ENCODE measurements at places on chromosomes 16 and 17.

GRCh38 chr17:48997827-48998586 lies 822 bp downstream of the IGF2BP1 start:
- DNase-seq: no peak

DNA sequence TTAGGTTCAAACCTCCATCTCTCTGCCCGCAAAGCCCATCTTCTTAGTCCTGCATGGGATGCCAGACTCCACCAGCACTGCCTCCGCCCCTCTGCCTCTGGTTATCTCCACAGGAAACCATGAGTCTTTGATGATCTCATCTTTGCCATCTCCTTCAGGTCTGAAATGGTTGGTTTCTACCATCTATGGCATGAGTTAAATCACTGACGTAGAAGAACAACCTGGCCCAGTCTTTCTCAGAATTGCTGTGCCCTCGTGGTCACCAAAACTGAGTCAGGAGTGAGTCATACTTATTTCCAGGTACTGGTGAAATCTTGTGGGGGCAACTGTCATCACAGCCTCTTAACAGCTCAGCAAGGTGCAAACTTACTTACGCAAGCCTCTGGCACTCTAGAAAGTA lies 468.7 kb upstream of the C16orf82 start:
- DNase-seq: no peak

GRCh38 chr17:27404676-27405075 lies 51.6 kb upstream of the KSR1 start:
- no peak for DNase-seq

- no peak for DNase-seq
These were observed 263.2 kb downstream of the TOX3 start for GRCh38 chr16:52283584-52284375.

DNA sequence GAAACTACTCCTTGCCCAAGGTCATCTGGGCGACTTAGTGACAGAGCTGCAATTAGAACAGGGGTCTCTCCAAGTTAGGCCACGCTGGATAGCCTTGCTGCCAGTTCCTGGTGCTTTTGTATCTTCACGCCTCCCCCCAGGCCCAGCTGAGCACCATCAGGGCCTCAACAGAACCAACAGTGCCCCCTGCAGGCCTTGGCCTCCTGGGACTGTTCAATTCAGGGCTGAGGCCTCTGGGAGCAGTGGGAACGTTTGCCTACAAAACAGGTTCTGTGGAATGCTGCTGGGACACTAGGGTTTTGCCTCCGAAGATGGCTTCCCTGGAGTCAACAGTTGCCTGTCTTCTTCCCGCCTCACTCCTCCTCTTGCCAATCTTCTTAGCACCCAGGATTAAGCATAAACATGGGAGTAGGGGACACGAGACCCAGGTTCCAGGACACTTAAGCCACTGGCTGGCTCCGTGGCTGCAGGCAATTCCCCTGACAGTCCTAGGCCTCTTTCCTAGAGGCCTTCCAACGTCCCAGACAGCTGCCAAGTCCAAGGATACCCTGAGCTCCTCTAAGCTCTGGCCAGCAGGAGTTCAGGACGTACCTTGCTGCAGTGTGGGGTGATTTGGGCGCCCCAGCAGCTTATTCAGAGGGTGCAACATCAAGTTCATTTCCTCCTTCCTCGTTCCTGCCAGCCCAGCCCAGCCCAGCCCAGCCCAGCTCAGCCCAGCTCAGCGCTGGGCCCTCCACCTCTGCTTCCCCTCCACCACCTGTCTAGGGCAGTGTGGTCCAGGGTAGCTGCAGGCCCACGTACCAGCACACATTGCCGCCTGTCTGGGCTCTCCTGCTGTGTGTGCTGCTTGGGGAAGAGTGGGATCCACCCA lies 246.6 kb upstream of the RPL38 start:
- no peak for DNase-seq

GRCh38 chr16:68093816-68094613 lies 8.8 kb downstream of the NFATC3 start:
- no peak for DNase-seq

- peak; percentile 78 for DNase-seq
These were observed 480 bp upstream of the MPRIP start for GRCh38 chr17:17041571-17042383.

DNA sequence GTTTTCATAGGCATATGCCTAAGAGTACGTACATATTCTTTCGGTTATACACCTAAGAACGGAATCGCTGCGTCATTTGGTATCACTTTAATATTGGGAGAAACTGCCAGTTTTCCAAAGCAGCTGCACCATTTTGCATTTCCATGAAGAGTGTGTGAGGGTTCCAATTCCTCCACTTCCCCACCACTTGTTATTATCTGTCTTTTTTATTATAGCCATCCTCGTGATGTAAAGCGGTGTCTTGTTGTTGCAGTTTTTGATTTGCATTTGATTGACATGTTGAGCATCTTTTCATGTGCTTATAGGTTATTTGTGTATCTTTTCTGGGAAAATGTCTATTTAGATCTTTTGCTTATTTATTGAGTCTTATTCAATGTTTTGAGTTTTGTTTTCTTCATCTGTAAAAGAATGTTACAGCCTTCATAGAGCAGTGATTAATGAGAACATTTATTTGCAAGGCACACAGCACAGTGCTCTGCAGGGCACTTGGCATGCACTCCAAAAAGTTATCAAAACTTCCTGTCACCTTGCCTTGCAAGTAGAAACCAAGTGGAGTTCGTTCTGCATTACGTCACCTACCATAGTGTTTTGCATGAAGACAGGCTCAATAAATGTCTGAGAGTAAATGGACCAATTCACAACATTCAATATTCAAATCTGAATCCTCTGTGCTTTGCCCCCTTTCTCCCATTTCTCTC lies 26.6 kb upstream of the ST6GALNAC1 start:
- DNase-seq: no peak

GRCh38 chr17:2872282-2872681 lies 76.0 kb downstream of the RAP1GAP2 start:
- no peak for DNase-seq

- no peak for DNase-seq
These were observed 7.8 kb downstream of the CDRT15 start for GRCh38 chr17:14228903-14229302.

DNA sequence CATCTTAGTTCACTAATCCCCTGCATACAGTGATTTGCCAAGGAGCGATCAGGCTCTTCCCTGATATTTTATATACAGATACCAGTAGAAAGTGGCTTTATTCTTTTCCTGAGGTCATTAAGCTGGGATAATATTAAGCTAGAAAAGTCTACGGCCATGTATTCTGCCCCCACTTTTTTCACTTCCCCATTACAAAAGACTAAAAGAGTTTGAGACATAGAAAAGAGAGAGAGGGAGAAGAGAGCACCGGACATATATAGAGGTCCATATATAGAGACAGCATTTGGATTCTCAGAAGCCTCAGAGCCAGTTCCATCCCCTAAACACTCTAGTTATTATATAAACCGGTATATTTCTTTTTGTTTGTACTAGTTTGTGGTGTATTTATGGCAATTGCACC lies 166.5 kb upstream of the ANKFN1 start:
- no peak for DNase-seq

GRCh38 chr17:61015966-61016365 lies 338.3 kb downstream of the BCAS3 start:
- DNase-seq: no peak

GRCh38 chr16:20871258-20871657 lies 28.9 kb downstream of the DCUN1D3 start:
- DNase-seq: no peak

GRCh38 chr17:2214929-2215615 lies 88.5 kb downstream of the SMG6 start:
- no peak for DNase-seq

GRCh38 chr16:28300327-28300726 lies 8.0 kb downstream of the SBK1 start:
- DNase-seq: no peak

- DNase-seq: no peak
These were observed 584 bp downstream of the PHOSPHO1 start for GRCh38 chr17:49229805-49230600.

DNA sequence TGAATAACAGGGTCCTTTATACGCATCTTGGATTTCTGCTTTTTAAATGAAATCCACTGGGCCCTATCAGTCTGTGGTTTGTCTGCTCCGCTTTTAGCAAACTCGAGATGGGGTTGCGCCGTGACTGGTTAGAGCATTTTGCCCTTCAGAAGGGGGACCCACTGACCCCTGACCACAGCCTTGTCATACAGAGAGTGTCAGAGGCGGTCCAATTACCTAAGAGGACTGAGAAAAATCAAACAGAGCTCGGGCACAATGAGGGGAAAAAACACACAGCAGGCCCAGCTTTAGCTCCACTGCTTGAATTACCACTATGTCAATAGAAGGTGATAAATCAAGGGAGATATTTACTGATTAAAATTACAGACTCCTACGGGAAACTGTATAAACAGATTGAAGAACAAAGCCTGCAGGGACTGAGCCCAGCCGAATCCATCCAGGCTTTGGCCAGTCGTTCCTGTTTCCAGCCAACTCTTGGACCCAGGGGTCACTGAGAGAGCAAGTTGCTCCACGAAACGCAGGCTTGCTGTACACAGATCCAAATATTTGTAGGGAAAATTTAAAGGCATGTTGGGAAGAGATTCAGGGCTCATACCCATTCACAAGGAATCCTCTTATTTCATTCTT lies 131.9 kb upstream of the ZFHX3 start:
- no peak for DNase-seq

DNA sequence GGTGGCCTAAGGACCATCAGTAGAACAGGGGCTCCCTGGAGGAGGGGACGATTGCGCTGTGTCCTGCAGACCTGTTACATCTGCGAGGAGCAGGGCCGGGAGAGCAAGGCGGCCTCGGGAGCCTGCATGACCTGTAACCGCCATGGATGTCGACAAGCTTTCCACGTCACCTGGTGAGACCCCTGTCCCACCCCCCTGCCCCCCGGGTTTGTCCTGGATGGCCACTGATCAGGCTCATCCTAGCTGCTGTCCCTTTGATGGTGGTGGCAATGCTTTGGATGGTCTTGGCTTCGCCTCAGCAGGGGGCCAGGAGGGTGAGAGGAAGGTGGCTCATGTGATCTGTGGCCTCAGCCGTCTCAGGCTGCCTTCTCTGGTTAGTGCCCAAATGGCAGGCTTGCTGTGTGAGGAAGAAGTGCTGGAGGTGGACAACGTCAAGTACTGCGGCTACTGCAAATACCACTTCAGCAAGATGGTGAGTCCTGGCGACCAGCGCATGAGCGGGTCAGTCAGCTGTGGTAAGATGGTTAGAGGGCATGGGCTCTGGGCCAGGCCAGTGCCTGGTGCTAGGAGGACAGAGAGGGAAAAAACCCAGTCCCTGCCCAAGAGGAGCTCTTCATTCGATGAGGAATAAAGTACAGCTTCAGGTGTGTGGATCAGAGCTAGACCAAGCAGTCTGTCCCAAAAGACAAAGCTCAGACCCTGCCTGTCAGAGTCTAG lies 4.2 kb downstream of the MLLT6 start:
- no peak for DNase-seq

DNA sequence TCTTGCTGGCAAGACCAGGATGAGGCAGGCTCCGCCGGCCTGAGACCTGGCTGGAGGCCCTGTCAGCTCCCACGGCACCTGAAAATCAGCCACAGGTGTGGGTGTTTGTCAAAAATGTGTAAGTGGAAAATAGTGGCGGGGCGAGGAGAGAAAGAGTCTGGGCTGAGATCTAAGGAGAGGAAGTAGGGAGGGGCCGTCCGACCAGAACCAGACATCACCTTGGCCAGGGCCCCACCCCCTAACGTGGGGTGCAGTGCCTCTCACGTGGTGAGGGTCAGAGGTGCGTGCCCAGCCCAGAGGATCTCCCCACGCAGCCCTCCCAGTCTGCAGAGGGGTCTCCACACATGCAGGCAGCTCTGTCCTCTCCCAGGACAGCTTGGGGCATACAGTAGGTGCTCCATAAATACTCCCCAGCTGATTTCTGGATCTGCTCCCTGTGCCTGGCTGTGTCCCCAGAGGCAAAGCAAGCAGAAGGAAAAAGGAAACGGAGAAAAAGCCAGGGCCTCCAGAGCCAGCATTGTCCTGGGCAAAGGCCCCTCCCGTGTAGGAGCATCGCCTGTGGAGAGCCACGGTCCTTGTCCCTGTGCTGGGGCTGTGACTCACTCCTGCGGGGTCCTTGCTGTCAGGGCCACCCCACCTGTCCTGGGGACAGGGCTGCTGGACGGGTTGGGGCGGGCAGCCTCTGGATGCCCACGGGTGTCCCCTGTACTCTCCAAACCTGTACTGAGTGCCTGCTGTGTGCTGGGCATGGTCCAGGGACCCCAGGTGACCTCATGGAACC lies 16.7 kb downstream of the ZFPM1 start:
- DNase-seq: no peak

GRCh38 chr16:638034-638543 lies 2.0 kb upstream of the METTL26 start:
- no peak for DNase-seq

DNA sequence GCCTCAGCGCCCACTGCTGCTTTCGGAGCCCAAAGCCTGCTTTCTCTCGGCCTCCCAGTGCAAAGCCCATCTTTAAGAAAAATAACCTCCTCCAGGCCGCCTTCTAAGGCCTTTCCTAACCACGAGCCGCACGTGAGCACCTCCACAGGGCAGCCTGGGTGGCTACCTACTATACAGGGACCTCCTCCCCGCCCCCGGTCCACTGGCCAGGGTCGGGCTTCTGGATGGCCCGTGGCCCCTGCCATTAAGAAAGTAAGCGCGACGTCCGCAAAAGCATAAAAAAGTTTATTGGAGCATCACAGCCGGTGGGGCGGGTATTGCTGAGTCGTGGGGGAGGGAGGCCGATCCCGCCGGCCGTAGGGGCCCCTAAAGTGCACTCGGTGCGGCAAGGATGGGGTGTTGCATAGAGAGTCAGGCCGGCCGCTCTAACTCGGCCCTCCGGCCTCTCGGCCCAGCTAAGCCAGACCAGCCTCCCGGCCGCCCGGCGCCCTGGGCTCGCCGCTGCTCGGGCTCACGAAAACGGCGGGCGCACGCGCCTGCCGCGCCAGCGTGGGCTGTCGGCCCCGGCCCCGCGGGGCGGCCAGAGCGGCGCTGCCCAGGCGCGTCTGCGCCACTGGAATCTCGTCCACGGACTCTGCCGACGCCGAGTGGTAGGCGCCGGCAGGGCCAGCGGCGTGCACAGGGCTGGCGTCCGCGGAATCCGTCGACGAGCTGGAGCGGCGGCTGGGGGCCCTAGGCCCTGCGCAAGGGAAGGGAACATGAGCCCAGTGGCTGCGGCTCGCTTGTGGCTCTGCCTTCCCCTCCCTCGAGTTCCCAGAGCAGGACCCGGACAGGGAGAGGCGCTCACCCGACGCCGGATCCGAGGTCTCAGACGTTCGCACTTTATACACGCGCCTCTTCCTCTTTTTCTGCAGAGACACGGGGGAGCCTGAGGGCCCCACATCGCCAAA lies 1.1 kb upstream of the TPPP3 start:
- no peak for DNase-seq

- no peak for DNase-seq
These were observed 5.4 kb downstream of the ALYREF start for GRCh38 chr17:81885869-81886548.

DNA sequence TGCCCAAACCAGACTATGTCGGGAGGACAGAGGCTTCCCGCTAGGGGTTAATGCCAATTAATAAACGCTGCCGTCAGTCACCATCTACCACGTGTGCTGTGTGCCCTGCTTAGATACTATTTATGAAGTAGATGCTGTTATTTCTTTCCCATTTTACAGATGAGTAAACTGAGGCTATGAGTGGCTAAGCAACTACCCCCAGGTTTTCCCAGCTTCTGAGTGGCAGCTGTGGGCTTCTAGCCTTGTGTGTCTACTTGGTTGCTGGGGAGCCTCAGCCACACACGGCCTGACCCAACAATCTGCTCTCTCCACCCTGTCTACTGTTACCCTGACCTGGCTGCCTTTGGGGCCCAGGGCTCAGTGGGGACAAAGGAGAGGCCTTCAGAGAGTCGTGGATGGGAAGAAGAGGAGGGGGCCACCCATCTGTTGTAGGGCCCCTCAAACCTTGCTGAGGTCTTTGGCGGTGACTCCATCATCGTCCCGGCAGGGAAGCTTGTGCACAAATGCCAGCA lies 7.1 kb downstream of the GIT1 start:
- no peak for DNase-seq
